ENCODE measurements at places on chromosomes 6 and 20.

DNA sequence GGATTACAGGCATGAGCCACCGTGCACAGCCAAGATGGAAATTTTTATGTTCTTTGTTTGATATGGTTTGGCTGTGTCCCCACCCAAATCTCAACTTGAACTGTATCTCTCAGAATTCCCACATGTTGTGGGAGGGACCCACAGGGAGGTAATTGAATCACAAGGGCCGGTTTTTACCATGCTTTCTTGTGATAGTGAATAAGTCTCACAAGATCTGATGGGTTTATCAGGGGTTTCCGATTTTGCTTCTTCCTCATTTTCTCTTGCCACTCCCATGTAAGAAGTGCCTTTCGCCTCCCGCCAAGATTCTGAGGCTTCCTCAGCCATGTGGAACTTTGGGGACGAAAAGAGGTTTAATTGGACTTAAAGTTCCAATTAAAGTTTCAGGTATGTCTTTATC is 14.6 kb downstream of the EEF1A1 start:
- no peak for DNase-seq

DNA sequence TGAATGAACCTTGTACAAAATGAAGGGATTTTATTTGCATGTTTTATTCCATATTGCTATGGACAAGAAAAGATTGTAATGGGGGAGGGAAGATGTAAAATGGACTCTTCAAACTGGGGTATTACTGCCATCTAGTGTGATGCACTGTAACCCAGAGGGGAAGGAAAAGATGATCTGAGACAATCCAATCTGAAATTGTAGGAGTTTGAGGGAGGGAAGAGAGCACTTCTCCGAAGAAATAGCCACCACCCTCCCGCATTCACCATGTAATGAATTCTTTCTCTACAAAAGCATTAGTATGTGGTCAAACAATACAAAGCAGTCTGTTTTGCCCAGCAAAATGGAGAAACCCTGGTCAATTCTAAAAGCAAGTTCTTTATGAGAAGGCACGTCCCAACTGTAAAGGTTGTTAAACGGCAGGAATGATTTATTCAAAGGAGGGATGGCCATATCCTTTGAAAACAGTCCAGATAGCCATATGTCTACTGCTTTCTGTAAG is 679.5 kb upstream of the NRSN1 start:
- DNase-seq = peak; percentile 53

DNA sequence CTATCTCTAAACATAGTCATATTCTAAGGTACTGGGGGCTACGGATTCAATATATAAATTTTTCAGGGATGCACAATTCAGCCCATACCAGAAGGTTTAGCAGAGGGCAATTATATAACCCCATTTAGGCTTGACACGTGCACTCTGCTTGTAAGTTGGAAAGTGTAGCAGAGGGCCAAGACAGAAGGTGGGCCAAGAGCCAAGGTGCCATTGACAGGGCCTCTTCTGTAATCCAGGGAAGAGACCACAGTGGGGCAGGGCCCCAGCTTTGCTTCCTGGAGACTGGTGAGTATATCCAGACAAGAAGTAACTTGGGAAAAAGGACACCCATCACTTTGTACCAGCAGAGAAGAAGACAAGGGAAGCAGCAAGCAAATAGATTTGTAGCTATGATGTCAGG is 672.4 kb upstream of the MARCKS start:
- no peak for DNase-seq

GRCh38 chr6:13931797-13932402 is 7.1 kb downstream of the RNF182 start:
- DNase-seq = no peak

DNA sequence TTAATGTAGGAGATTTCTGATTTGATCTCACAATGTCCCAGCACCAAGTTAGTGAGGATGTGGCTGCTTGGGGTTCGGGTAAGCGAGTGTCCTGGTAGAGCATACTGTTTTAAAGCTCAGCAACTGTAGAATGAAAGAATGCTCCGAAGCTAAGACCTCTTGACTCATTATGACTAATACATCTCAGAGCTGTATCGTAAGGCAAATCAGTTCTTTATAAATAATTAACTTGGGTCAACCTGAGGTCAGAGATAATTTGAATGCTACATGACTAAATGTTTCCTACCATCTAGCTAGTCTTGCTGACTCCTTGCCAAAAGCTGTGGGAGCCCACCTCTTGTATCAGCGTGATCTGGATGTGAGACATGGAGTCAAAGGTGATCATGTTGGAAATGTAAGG is 128.8 kb upstream of the PDE7B start:
- peak; percentile 76 for DNase-seq

- no peak for DNase-seq
These were observed 6.0 kb downstream of the NUP153 start for GRCh38 chr6:17700421-17701416.

GRCh38 chr6:137390334-137390733 is 103.9 kb downstream of the OLIG3 start:
- no peak for DNase-seq

GRCh38 chr6:71226151-71226550 is 62.5 kb upstream of the OGFRL1 start:
- no peak for DNase-seq

GRCh38 chr20:62923669-62924441 is 2.5 kb downstream of the DIDO1 start:
- DNase-seq = no peak

DNA sequence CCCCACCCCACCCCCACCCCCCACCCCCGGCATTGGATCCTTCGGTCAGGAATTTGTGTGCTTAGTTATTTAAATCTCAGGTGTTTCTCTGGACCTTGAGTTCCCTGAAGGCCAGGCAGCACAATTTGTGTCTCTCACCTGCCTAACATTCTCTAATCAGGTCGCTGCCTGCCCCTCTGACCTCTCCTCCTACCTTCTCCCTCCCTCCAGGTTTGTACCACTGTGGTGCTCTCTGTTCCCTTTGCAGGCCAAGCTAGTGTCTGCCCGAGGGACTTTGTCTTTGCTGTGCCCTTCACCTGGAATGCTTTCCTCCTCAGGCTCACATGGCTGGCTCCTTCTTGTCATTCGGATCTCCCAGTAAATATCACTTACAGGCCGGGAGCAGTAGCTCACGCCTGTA is 131.4 kb upstream of the SLC2A12 start:
- DNase-seq = no peak

- DNase-seq = peak; percentile 9
These were observed 190.4 kb upstream of the JAG1 start for GRCh38 chr20:10864076-10864672.

GRCh38 chr6:107957308-107957908 is 600 bp downstream of the SEC63 start:
- DNase-seq = peak; percentile 69

DNA sequence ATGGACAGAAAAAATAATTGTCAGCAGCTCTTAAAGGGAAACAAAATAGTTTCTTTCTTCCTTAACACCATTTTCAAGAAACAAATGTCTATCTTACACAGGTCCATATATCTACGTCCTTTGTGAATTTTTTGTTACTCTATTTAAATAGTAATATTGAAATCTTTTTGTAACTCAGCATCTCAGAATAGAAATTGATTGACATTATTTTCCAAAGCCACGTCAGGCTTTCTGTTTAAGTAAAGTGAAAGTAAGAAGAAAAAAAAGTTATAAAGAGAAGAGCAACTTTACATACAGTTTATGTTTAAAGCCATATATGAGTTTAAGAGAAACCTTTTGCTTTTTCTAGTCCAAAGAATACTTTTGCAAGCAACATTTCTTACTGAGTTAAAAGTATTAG is 402.9 kb upstream of the SOX4 start:
- DNase-seq = no peak

- peak; percentile 25 for DNase-seq
These were observed 691.8 kb downstream of the QKI start for GRCh38 chr6:164106345-164106769.

- no peak for DNase-seq
These were observed 22.6 kb downstream of the MTHFD1L start for GRCh38 chr6:150887978-150888563.

GRCh38 chr20:23157734-23158133 is 71.6 kb upstream of the CD93 start:
- DNase-seq = no peak

DNA sequence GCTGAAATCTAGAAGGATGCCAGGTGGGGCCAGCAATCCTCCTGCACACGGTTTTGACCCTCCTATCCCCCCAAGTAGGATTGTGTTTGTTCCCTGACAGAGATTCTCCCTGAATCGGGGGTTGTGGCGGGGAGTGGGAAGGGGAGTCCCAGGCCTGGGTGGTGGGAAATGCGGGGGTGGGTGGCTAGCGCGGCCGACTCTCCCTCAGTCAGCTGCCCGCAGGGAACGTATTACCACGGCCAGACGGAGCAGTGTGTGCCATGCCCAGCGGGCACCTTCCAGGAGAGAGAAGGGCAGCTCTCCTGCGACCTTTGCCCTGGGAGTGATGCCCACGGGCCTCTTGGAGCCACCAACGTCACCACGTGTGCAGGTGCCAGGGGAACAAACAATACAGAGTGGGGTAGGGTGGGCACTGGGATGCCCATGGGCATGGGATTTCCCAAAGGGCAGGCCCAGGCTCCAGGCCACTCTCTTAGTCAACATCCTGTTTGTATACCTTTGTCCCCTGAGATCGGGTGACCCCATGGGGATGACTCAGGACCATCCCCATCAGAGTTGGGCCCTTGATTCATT is 16.1 kb upstream of the ZNF76 start:
- DNase-seq = no peak

DNA sequence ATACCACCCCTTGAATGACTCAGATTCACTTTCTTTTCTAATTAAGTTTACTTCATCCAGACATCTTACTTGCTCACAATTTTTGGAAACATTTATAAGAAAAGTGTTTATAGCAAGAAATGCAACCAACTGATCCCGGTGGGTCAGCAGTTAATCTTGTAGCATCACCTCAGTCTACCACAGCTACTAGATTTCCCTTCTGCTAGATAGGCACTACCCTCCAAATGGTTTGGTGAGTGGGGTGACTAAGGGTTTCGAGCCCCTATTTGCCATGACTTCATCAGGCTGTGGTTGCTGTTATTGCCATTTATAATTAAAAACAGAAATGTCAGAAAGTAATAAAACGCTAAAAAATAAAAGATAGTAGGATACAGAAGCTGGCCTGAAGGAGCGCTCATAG is 930.1 kb upstream of the GJE1 start:
- peak; percentile 32 for DNase-seq

- DNase-seq = no peak
These were observed 70.9 kb downstream of the JARID2 start for GRCh38 chr6:15316754-15317153.

GRCh38 chr20:34370062-34370461 is 7.0 kb downstream of the ITCH start:
- no peak for DNase-seq

- peak; percentile 24 for DNase-seq
These were observed 202.8 kb downstream of the WDR27 start for GRCh38 chr6:169498916-169499513.

- DNase-seq = no peak
These were observed 204.1 kb upstream of the AGPAT4 start for GRCh38 chr6:161477876-161478425.

GRCh38 chr20:37773291-37773826 is 79.5 kb downstream of the CTNNBL1 start:
- no peak for DNase-seq

DNA sequence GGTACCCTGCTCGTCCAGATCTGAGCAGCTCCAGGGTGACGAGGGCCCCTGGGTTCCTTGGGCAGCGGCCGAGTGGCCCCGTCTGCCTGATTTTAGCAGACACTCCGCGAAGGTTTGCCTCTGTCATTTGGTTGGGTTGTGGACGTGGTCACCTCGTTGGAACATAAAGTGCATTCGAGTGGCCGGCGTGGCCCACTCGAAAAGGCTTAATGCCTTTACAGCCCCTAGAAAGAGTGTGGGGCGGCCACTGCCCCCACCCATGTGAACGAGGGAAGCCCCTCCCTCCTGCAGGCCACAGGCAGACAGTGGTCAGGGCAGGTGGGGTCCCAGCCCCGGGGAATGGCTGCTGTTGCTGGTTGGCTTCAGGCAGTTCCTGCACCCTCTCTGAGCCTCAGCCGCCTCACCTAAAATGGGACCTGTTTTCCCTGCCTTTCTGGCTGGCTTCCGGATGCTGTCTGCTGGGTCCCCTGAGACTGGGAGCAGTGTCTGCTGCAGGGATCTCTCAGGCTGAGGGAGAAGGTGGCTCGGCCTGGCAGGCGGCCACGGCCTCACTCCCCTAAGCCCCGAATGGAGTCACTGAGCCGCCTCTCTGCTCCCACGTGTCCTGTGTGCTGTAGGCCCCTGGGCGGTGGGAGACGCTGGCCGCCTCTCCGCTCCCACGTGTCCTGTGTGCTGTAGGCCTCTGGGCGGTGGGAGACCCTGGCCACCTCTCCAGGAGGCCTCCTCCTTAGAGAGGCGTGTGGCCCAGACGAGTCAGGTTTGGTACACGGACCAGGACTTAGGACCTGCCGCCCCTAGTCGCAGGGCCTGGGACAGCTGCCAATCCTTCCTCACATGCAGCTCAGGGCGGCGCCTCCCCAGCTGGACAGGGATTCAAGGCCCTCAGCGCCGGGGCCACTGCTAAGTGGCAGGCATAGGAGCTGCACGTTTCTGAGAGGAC is 233.0 kb downstream of the ERMARD start:
- DNase-seq = no peak

DNA sequence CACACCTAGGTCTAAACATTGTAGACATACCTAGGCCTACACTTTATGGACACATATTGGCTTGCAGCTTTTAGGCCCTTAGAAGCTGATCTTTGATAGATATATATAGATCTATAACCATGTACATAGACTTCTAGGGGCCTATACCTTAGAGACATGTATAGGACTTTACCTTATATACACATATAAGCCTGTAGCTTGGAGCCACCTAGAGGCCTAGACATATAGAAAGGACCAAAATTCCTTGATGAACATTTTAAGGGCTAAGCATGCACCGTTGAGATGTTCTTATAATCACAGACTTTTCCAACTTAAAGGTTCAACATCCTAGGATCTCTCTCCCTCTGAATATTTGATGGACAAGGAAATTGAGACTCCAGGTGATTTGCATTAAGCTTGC is 371.7 kb upstream of the SASH1 start:
- no peak for DNase-seq

GRCh38 chr6:153032255-153032882 is 29.9 kb upstream of the MTRF1L start:
- DNase-seq = peak; percentile 53

DNA sequence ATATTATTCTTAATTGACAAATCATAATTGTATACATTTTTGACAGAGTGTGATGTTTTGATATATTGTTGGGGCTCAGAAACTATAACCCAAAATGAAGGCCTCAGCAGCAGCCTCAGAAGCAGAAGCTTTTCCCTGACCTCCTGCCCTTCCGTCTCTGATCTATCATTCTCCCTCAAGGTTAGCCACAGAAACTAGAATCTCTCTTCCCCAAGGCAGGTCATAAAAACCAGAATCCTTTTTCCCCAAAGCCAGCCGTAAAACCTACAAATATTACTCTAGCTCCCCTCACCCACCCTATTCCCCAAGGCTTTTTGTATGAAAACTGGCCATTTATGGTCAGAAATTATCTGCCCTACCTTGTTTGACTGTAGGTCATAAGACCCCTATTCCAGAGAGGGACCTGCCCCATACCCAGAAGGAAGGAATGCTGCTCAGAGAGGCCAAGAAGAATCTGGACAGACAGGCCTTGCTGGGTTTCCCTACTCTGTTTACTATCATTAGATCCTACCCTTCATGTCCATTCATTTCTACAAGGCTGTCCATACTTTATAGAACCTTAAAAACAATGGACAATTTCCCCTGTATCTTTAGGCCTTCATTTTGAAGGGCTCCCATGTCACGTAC is 14.5 kb downstream of the OR2B2 start:
- DNase-seq = no peak

Measured in AG08395 (cell line).